Lower leg skin (tissue), 4 donors: ENCODE measurements at places on chromosomes 2 and 18. TPM values are rescaled to one million over a fixed set of nuclear protein-coding genes. Genes with fewer than 3 reads are reported as not detected.

DNA sequence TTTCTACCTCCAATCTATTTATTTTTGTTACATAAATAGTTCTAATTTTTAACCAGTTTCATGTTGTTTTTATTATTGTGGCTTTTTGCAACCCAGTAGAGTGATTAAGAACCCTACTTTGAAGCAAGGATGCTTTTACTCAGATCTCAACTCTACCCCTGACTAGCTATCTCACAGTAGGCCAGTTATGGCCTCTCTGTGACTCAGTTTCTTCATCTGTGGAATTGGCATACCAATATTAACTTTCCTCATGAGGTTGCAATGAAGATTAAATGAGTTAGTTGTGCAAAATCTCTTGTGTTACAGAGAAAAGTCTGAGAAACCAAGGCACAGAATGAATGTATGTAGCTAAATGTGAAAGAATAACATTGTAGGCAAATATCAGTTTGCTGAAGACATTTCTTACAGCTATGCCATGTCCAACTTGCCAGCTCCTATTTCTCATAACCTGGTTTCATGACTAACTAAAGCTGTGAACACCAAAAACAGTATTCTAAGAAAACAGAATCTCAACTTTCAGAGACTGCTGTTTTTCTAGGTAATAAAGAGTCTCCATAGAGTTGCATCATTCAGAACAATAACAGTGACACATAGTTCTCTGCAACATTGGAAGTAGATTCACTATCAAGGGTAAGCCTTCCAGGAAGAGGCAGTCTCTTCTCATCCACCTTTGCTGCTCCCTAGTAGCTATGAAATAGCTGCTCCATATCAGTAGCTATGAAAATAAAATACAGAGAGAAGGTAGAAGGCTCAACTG, 33.2 kb upstream of the CYTIP start:
- no peak for DNase-seq

The ZNF385B gene
- total RNA-seq = not detected

The VRK2 gene
- 10.7 TPM for total RNA-seq

The LHCGR gene
- 0.19 TPM for total RNA-seq

The TTN gene
- total RNA-seq = 2.4 TPM
